ENCODE measurements at places on chromosomes 5 and 9.

- no peaks in the 10 kb centered on the region for H3K36me3 ChIP-seq
- H3K4me3 ChIP-seq: no peak overlapping the region
- no peaks in the 10 kb centered on the region for H3K27me3 ChIP-seq
- H3K4me1 ChIP-seq: no peaks in the 10 kb centered on the region
- no peak for DNase-seq
- no peak overlapping the region for H3K27ac ChIP-seq
Measured at GRCh38 chr9:38164659-38165221, 95.7 kb upstream of the SHB start.

DNA sequence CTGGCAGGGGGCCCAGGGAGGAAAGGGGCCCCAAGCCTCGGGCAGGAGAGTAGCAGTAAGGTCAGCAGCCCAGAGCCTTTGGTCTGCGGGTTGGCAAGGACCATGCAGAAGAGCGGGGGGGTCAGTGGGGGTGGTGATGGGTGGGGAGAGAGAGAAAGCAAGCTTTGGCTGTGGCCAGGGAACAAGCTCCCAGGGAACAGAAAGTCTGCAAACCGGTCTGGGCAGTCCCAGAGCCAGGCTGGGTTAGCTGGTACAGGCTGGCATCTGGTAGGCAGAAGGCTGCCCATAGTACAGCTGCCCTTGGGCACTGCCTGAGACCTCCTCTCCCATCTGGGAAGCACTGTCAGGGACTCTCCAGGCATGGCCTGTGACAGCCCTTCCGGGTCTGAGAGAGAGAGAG, 10.5 kb upstream of the EPB41L4B start:
- DNase-seq: no peak
- H3K36me3 ChIP-seq: no peaks in the 10 kb centered on the region
- H3K4me1 ChIP-seq: peaks cover 5% of the 10 kb centered on the region
- no peak overlapping the region for H3K4me3 ChIP-seq
- H3K27ac ChIP-seq: no peak overlapping the region

DNA sequence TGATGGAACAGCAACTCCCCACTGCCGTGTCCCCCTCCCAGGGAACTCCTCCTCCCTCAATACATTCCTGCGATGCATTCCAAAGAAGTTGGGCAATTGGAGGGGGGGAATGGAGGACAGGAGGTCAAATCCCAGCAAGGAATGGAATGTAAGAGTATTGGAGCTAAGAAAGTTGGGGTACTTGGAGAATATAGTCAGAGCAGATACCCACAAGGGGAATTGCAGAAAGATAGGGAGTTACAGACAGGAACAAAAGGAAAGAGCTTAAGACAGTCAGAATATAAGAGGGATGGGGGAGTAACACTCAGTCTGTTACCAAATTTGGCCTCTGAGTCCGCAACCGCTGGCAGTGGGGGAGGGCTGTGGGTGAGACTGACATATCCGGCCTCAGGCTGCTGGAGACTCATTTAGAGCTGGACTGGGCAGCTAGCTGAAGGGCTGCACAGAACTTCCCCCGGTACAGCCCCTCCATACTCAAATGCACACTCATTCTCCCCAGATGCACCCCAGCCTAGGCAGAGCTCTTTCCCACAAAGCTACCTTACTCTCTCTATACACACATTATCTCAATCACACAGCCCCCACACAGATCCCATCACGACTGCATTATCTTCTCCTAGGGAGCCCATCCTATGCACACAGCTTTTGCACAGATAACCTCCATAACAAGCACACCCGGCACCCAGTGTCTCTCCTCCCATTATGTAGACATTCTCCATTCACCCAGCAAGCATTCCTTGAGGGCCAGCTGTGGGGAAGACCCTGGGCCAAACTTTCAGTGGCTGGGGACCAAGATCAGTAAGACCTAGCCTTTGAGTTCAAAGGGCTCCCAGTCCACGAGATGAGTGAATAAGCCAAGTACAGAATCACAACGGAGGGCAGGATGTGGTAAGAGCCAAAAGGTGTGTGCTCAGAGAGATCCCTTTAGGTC, 3.7 kb downstream of the TLN1 start:
- H3K36me3 ChIP-seq: peaks cover 16% of the 10 kb centered on the region
- H3K4me3 ChIP-seq: no peak overlapping the region
- H3K27ac ChIP-seq: peak overlapping the region; percentile 59
- H3K4me1 ChIP-seq: peaks cover 21% of the 10 kb centered on the region
- DNase-seq: no peak
- H3K27me3 ChIP-seq: no peaks in the 10 kb centered on the region

DNA sequence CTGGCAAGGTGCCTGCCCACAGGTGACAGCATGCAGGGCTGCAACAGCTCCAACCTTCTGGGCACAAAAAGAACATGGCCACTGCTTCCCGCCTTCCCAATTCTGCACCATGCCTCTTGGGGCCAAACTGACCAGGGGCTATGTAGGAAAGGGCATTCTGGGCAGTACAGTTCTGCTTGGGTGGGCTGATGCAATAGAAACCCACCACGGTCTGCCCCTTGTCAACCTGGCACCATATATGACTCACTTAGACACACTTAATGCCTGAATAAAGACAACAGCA, 40.2 kb upstream of the FCN1 start:
- no peaks in the 10 kb centered on the region for H3K27me3 ChIP-seq
- no peaks in the 10 kb centered on the region for H3K36me3 ChIP-seq
- no peak for DNase-seq
- H3K27ac ChIP-seq: no peak overlapping the region

DNA sequence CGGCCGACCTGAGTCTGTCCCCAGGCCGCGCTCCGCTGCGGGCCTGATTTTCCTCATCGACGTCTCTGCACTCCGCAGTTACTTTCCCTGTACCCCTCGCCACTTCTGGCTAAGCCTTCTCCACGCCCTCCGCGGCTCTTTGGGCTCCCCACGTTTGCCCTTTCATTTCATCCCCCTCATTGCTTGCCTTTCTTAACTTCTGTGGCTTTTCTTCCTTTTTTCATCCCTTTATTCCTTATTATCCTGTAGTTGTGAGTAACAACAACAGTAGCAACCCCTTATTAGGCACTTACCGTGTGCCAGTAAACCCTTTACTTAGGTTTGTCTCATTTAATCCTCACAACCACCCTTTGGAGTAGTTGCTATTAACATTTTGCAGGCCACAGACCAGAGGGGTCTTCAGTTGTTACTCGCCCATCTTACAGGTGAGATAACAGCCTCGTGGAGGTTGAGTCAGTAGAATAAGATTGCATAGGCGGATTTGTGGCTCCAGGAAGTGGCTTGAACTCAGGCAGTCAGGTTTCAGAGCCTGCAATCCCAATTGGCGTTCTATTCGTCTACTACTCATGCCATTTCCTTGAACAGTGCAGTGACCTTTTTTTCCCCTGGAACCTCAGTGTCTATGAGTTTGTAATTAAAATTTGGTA, 724 bp downstream of the TCERG1 start:
- H3K4me3 ChIP-seq: peak overlapping the region; percentile 79
- no peaks in the 10 kb centered on the region for H3K36me3 ChIP-seq
- DNase-seq: peak; percentile 13
- no peaks in the 10 kb centered on the region for H3K27me3 ChIP-seq
- H3K27ac ChIP-seq: peak overlapping the region; percentile 95

DNA sequence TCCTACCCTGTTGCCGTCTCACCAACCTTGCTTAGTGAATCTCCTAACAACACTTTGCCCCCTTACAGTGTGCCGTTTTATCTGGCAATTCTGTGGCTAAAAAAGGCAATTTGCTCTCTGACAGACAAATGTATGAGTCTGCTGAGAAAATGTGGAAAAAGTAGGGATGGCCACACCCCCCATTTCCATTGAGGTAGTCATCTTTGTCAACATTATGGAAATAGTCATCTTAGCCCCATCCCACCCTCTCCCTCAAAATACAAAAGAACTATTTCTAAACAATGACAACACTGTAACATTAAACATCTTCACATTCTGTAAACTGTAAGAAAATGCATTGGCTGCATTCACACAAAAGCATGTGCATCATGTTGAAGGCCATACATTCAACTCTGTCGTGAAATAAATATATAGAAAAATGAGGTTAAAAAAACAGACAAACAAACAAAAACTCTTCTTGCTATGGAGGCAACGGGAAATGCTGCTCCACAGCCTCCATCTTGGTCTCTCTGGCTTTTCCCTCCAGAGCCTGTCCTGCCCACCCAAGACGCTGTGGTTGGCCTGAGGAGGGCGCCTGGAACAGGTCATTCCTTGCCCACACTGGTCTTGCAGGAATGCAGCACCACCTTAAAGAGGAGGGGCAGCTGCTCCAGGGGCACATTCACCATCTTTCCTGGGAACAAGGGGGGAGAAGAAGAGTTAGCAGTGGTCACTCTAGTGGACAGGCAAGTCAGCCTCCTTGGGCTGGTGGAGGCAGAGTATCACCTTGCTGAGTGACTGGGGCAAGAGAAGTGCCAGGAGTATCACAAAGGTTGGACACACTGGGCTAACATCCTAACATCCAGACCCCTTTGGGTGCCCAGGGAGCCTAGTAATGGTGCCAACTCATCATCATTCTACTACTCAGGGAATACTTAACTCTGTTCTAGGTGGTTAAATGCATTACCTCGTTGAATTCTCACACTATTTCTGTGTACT, 15.2 kb upstream of the NR5A1 start:
- no peak for DNase-seq
- no peak overlapping the region for H3K4me3 ChIP-seq
- no peak overlapping the region for H3K27ac ChIP-seq
- no peaks in the 10 kb centered on the region for H3K4me1 ChIP-seq
- H3K36me3 ChIP-seq: no peaks in the 10 kb centered on the region
- no peaks in the 10 kb centered on the region for H3K27me3 ChIP-seq

- H3K27me3 ChIP-seq: no peaks in the 10 kb centered on the region
- H3K4me1 ChIP-seq: peaks cover 15% of the 10 kb centered on the region
- H3K4me3 ChIP-seq: no peak overlapping the region
Measured at GRCh38 chr5:163410505-163410904, 26.9 kb upstream of the CCNG1 start.

GRCh38 chr9:100472268-100472667, 681 bp upstream of the TMEFF1 start:
- peak overlapping the region; percentile 95 for H3K4me3 ChIP-seq
- H3K4me1 ChIP-seq: peaks cover 18% of the 10 kb centered on the region
- DNase-seq: no peak
- no peaks in the 10 kb centered on the region for H3K27me3 ChIP-seq

DNA sequence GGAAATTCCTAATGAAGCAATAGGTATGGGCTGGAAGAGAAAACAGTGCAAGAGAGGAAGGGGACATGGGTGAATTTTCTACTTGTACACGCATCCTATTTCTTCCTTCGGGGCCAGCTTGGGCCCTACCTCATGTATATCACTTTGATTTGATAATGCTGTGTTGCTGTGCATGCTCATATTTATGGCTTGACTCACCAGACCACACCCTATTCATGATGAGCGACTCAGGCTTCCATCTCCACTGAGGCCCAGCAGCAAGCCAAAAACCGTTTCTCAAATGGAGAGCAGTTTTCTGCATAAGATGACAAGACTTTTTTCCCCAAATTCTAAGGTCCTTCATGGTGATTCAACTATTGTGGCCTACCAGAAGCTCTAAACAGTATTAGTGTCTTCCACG, 2039.1 kb upstream of the CDH9 start:
- H3K36me3 ChIP-seq: no peaks in the 10 kb centered on the region
- H3K4me3 ChIP-seq: no peak overlapping the region
- H3K27ac ChIP-seq: no peak overlapping the region
- no peak for DNase-seq

- H3K4me3 ChIP-seq: no peak overlapping the region
- H3K27me3 ChIP-seq: peaks cover 87% of the 10 kb centered on the region
- DNase-seq: no peak
- H3K36me3 ChIP-seq: no peaks in the 10 kb centered on the region
Measured at GRCh38 chr9:1042466-1042865, 7.7 kb upstream of the DMRT2 start.

DNA sequence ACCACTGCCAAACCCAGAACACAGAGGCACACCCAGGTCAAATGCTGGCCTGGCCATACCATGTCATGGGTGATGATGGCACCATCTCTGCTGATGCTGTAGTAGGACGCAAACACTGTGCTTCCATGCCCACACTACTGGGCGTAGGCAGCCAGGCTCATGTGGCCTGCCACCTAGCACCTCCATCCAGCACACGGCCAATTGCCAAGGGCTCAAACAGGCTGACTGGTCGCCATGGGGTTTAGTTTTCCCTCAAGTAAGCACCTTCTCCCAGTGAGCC, 39.4 kb downstream of the BICD2 start:
- no peaks in the 10 kb centered on the region for H3K4me1 ChIP-seq
- no peak for DNase-seq
- no peaks in the 10 kb centered on the region for H3K27me3 ChIP-seq
- no peak overlapping the region for H3K4me3 ChIP-seq
- H3K27ac ChIP-seq: no peak overlapping the region

- no peaks in the 10 kb centered on the region for H3K4me1 ChIP-seq
- no peaks in the 10 kb centered on the region for H3K27me3 ChIP-seq
- no peak overlapping the region for H3K4me3 ChIP-seq
- no peak for DNase-seq
- no peaks in the 10 kb centered on the region for H3K36me3 ChIP-seq
Measured at GRCh38 chr5:169751490-169751889, 114.4 kb downstream of the DOCK2 start.

DNA sequence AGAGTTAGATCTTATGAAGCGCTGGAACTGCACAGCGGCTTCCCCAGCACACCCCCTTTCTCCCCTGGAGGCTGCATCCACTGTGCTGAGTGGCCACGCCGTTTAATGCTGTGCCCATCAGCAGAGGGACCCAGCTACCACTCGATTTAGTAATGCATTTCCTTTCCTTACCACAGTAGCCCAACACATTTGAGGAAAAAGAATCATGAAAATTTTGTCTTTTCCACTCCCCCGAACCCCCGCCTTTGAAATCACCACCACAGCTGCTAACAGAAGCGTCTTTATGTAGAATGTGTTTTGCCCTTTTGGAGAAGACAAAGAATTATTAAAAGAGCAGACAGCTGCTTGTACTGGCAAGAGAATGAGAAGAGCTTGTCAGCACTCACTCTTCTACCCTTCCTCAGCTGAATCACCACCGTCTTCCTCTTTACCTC, 73.2 kb downstream of the ACER2 start:
- DNase-seq: no peak
- no peaks in the 10 kb centered on the region for H3K27me3 ChIP-seq
- no peak overlapping the region for H3K4me3 ChIP-seq

GRCh38 chr9:131675437-131676022, 64.3 kb downstream of the RAPGEF1 start:
- H3K27me3 ChIP-seq: no peaks in the 10 kb centered on the region
- H3K4me3 ChIP-seq: no peak overlapping the region

GRCh38 chr5:140176031-140176387, 1.0 kb downstream of the CYSTM1 start:
- no peak for DNase-seq
- no peaks in the 10 kb centered on the region for H3K36me3 ChIP-seq
- peaks cover 12% of the 10 kb centered on the region for H3K4me1 ChIP-seq
- H3K27ac ChIP-seq: peak overlapping the region; percentile 92

- DNase-seq: peak; percentile 67
- no peaks in the 10 kb centered on the region for H3K4me1 ChIP-seq
- H3K4me3 ChIP-seq: no peak overlapping the region
Measured at GRCh38 chr5:96997265-96997859, 61.5 kb downstream of the LNPEP start.

- peaks cover 50% of the 10 kb centered on the region for H3K4me1 ChIP-seq
- no peaks in the 10 kb centered on the region for H3K27me3 ChIP-seq
- no peak for DNase-seq
- no peak overlapping the region for H3K4me3 ChIP-seq
- H3K36me3 ChIP-seq: no peaks in the 10 kb centered on the region
Measured at GRCh38 chr9:135269912-135270830, 182.7 kb downstream of the OLFM1 start.
